ENCODE measurements at places on chromosomes 4 and X.

DNA sequence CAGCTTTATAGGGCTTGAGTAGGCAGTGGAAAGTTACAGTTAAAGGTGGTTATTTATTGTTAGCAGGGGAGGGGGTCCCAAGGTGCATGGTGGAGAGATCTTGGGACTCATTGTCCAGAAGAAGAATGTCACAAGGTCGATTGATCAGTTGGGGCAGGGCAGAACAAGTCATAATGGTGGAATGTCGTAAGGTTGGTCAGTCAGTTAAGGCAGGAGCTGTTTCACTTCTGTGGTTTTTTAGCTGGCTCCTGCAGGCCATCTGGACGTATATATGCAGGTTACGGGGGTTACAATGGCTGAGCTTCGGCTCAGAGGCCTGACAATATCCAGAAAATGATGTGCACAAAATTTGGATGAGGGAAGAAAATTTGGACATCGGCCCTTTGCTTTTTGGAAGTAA lies 7.1 kb downstream of the OFD1 start:
- DNase-seq: no peak

DNA sequence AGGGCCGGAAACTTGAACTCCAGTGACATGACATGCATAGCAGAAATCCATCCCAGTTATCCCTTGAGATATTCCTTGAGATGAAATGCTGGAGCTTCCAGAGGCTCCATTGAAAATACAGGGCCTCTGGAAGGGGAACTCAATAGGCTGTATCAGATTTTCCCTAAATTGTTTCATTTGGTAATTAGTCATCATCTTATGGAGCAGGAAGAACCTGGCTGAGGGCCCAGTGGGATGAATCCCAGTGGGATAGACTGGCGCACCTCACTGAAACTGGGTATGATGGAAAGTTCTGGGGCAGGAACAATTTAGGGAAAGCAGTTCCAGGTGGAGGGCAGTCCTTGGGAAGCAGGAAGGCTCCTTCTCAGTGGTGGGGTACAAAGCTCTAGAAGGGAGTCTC lies 307.8 kb upstream of the DIPK2B start:
- DNase-seq: no peak

DNA sequence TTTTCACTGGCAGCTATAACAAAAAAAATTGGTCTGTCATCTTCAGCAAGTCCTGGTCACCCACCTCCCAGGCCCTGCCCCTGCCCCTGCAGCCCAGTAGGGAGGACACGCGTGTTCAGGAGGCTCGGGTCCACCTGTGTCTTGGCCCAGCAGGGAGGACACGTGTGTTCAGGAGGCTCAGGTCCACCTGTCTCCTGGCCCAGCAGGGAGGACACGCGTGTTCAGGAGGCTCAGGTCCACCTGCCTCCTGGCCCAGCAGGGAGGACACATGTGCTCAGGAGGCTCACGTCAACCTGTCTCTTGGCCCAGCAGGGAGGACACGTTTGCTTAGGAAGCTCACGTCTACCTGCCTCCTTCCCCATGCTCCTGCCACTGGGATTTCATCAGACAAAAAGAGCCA lies 44.9 kb downstream of the HTT-AS start:
- DNase-seq: no peak

DNA sequence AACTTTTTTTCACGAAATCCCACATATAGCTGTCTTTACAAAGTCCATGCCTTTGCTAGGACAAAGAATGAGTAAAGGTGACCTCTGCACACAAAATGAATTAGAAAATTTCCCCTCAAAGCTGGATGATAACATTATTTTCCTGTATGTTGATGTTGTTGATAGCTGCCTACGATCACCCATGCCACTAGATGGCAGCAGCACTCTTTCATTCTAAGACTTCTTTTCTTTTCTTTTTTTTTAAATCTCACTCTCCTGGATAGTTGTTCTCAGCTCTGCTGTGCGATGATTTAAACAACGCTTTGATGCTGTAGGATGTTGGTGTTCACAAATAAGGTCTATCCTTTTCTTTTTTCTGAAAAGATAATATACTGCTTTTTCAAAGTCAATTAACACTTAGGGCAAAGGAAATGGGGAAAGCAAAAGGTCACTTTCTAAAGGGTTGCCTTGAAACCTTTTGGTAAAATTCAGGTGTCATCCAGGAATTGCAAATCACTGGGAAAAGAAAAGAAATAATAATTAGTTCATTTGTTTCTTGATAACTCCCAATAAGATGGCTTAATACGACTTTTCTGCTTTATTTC lies 266.8 kb downstream of the C4orf33 start:
- DNase-seq: no peak

DNA sequence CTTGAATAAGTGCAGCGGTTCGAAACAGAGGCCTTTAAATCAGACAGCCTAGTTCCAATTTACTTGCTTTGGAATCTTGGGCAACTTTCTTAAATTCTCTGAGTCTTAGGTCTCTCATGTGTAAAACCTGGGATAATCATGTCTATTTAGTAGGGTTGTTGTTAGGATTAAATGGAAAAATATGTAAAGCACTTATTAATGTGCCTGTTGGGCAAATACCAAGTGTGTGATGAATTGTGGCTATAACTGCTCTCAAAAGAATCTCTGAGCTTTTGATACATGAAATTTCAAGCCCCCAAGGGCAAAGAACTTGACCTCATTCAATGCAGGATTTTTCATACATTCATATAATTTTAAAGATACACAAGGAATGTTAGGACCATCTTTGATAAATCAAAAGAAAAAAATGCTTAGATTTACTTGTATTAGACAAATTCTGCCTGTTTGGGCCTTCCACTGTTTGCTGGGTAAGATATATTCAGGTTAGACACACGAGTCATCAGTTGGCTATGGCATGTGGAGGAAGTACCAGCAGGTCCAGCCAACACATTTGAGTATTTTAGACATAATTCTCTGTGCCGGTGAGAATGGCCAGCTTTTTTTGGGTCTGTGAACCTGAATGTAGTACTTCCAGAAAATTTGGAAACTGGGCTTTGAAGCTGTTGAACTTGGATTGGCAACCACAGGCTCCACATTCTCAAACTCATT lies 241.4 kb upstream of the CNKSR2 start:
- no peak for DNase-seq

DNA sequence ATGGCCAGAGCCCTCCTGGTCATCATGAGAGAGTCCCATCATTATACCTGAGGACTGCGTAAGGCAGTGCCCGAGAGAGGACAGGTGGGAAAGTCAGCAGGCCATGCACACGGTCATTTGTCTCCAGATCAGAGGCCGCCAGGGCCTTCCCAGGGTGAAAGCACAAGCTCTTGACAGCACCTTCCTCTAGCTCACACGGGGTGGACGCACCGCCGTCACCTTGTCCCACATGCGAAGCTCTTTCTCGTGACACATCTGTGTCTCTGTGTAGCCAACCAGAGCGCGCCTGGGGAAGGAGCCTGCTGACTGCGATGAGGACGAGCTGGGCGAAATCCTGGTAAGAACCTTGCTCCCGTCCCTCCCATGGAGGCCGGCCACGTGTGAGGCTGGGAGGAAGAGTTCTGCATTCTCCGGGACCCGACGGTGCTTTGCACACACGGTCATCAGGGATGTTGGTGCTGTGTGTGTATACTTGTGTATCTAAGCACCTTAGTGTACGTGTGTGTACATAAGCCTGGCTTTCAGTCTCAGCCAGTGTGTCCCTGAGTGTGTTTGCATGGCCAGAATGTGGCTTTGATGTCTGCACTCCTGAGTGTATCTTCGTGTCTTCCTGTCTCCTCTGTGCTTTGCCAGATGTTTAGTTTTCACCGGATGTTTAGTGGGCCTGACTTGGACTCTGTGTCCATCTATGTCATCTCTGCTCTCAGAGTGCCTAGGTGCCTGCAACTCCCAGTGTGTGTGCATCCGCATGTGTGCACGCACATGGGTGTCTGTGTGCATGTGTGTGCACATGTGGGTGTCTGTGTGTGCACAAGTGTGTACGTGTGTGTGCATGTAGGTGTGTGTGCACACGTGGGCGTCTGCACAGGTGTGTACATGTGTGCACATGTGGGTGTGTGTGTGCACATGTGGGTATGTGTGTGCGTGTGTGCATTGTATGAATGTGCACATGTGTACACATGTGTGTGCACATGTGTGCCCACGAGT lies 15.1 kb downstream of the ATP5ME start:
- no peak for DNase-seq

DNA sequence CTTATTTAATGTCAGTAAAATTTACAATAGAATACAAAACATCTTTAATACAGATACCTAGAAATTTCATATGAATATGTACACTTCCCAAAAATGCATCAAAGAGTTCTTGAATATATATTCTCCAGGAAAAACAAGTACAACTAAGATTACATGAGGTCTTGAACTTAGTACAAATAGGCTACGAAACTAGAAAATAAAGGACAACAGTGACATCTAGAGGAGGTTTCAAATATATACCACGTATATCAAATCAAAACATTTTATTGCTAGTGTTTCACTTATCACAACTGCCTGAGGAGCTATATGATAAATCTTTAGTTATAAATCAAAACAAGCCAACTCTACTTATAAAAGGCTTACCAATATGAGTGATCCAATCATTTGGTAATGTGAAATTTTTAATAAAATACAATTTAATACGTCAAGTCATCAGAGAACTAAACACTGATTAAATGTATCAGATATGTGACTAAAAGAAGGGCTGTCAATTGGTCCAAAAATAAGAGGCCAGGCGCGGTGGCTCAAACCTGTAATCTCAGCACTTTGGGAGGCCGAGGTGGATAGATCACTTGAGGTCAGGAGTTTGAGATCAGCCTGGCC lies 36.6 kb downstream of the ANAPC10 start:
- DNase-seq: no peak

DNA sequence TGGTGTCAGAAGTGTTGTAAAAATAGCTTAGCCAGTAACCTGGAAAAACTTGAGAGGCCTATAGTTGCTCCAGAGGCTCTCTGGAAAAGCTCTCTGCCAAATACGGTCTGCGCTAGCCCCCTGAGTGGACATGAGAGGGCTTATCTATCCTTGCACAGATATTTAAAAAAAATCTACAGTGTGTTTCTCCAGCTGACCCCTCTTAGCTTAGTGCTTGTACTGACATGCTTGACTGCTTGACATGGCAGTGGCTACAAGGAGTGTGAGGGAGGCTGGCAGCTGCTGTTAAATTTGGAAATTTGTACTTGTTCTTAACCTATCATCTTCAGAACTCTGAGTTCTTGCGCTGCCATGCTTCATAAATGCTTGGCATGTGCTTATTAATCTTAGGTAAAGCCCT lies 229.2 kb downstream of the RBMX2 start:
- no peak for DNase-seq

DNA sequence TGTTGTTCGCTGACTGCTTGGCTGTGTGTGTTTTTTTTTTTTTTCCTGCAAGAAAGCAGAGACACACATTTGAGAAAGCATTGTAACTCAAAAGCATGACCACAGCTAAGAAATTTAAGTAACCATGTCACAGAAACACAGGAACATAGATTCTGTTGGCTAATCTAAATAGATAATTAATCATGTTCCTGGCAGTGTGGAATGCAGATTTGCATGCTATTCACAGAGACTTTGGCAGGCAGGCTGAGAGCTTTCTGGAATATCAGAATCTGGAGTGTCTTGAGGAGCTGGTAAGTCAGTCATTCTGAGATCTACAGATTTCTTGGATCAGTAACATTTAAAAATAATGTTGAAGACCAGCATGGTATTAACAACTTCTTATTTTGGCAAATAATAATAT lies 33.2 kb upstream of the SMS start:
- DNase-seq: no peak

- DNase-seq: no peak
Measured at GRCh38 chrX:44891642-44892041, 18.7 kb downstream of the KDM6A start.

GRCh38 chr4:153084980-153085630 lies 119.1 kb upstream of the TRIM2 start:
- DNase-seq: peak; percentile 1

DNA sequence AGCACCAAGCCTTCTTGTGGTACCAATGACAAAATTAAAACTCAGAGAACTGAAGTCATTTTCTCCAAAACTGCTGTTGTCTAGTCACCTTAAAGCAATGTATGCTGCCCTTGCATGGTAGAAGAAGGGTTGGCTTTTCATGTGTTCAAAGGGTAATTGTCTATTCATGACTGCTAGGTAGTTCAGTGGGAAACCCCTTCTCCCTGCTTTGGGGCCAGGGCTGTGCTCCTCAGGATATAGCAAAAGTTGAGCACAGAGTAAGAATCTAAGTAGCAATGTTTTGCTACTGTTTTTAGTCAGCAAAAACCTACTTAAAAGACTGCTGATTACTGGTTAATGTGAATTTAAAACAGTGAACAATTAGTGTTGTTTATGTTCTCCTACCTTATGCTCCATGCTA lies 30.8 kb upstream of the FAM9B start:
- DNase-seq: no peak

DNA sequence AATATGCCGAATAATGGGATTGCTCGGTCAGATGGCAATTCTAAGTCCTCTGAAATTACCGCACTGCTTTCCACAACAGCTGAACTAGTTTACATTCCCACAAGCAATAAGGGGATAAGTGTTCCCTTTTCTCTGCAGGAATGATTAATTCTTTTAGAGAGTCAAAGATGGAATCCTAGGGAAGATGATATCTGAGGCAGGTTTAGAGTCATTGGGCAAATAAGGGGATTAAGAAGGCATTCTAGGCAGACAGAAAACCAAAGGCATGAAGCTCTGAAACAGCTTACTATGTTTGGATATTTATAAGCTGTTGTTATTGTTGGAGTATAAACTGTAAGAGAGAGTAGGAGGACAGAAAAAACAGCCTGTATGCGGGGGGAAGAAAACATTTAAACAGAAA lies 85.7 kb downstream of the TET2 start:
- no peak for DNase-seq

GRCh38 chrX:136674270-136674985 lies 26.5 kb downstream of the CD40LG start:
- no peak for DNase-seq

DNA sequence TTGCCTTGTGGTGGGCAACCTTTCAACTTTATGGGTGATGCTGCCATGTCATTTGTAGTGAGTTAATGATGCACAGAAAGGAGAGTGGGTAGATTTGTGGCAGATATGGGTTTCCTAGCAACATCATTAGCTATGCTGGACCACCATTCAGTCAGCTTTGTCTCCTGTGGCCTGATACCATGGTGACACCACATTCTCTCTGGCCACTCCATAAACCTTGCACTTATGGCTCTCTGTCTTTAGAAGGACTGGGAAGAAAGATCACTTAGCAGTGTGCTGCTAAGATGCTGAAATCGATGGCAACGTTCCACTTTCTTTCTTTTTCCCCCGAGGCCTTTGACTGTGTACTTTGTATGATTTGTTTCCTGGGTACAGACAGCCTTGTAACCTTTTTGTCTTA lies 95.0 kb upstream of the SOX3 start:
- DNase-seq: no peak

- no peak for DNase-seq
Measured at GRCh38 chr4:158010361-158010760, 162.5 kb downstream of the GASK1B start.

GRCh38 chr4:154164931-154165839 lies 326.4 kb downstream of the DCHS2 start:
- no peak for DNase-seq

All from GOT3 (cell line).